ENCODE measurements at places on chromosomes 6 and 20.
A peak's percentile ranks its signal among the peaks of the same experiment; 100 is the strongest.

DNA sequence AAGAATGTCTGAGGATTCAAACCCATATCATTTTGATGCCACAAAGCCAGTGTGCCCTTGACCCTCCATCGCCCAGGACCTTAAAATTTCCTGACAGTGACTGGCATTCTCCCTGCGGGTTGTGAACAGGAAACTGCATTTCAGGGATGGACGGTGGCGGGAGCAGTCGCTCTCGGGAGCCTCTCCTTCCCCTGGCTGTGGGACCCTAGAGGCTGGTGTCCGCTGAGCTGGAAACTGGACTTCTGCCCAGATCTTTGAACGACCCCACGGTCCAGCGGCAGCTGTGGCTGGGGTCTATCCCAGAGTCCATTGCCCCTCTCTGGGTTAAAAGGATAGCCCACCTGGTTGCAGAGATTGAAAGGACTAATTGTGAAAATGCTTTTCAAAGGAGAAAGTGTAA lies 1.4 kb upstream of the SEC63 start:
- DNase-seq, result no peak

DNA sequence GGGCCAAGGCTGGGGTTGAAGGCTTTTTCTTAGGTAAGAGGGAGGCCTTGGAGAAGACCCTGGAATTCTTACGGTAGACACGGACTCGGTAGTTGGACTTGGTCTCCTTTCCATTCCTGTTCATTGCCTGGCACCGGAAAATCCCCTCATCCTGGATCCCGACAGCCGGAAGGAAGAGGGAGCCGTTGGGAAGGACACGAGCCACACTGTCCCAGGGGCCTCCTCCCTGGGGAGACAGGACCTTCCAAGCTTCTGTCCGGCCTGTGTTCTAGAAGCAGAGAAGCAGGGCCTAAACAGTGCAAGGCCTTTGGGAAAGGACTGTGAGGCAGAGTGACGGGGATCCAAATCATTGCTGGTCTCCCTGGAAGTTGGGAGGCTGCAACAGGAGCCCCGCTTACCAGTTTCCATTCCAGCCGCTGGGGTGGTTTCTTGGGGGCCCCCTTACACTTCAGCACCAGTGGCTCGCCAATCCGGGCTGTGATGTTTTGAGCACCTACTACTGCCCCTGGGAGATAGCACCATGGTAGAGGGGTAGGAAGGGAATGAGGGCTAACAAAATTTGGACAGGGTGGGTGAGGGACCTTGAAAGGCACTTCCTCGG lies 470 bp downstream of the AGER start:
- DNase-seq, result no peak

GRCh38 chr6:25655723-25656122 lies 3.7 kb downstream of the SCGN start:
- no peak for DNase-seq

DNA sequence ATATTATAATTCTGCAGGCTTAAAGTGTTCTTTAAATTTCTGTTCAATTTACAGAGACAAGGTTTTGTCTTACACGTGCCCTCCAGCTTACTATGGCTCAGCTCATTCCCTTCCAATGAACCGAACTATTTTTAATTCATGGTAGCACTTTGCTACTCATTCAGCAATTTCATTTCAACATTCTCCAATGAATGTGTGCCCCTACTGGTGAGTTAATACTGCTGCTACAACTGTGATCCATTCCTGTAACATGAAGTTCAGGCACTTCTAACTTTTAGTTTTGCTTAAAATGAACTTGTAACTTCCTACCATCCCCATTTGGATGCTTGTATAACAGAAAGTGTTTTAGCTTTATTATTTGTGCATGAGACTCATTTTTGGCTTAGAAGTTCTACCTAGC lies 99.7 kb downstream of the F13A1 start:
- DNase-seq, result no peak

DNA sequence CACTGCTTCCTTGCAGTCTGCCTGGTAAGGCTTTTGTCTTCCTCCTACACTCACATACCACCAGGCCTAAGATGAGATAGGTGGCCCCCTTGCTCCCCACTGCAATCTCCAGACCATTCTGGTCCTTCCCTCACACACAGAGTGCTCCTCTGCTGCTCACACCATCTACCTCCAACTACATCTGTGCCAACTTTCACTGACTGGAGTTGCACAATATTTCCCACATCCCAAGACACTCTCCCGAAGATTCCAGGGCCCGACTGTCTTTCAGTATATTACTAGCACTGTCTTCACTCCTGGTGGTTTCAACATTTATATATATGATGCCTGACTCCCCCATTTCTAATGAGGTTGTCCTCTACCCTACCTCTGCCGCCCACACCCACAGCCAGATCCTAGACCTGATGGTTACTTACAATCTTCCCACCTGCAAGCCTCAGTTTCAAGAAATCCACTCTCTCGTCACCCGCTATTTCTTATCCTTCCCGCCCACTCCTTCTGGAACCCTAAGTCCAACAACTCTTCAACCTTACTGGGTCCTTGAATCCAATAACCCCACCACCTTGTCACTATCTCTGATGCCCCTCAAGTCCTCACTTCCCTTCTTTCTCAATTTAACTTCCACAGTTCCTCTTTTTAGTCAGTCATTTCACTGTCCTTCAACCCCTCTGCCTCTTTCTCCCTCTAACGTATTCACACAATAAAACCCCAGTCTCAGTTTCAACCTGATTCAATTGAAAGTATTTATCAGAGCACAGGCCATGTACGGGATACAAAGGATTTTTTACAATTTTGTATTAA lies 21.6 kb downstream of the RALGAPA2 start:
- no peak for DNase-seq

- DNase-seq, result no peak
Observed at GRCh38 chr20:20229595-20229994, 138.3 kb upstream of the INSM1 start.

GRCh38 chr6:133062077-133062476 lies 179.1 kb upstream of the EYA4 start:
- DNase-seq, result no peak

GRCh38 chr20:34058831-34059230 lies 53.2 kb downstream of the EIF2S2 start:
- DNase-seq, result no peak

- no peak for DNase-seq
Observed at GRCh38 chr6:5174244-5174643, 86.5 kb downstream of the LYRM4 start.

- DNase-seq, result no peak
Observed at GRCh38 chr6:43983191-43983590, 144.1 kb downstream of the MRPL14 start.

DNA sequence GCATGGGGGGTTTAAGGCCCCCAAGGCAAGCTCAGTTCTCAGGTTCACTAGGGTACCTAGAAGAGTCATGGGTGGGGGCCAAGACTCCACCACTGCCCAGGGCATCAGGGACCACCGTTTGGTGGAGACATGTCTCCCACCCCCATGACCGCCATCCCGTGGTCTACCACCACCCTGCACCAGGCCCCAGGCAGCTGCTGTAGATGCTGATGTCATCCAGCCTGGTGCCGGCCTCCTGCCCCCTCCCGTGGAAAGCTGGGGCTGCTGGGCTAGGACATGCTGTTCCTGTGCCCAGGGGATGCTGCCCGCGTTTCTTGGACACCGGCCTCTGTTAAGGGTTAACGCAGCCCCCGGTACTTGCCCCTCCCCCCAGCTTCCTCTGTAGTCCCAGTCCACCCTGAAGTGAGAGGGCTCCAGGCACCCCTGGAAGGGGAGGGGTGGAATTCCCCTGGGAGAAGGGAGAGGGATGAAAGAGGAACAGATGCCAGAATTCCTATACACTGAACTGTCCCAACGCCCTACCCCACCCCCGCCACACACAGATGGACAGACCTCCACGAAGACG lies 587 bp downstream of the IP6K3 start:
- no peak for DNase-seq

DNA sequence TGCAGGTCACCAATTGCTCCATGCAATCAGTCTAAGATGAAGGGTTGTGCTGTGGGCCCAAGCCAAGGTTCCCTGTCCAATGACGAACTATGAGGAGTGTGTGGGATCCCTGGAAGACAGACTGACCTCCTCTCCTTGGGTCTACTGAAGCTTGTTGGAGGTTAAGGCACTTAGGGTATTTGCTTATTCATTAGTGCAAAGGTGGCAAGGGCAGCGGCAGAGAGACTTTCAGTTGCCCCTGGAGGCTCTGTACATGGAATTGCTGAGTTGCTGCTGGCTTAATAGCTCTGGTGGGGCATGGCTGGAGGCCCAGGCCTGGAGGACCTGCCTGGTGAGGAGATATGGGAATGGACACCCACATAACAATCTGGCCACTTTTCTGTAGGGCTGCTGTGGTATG lies 29.8 kb upstream of the CST5 start:
- no peak for DNase-seq

DNA sequence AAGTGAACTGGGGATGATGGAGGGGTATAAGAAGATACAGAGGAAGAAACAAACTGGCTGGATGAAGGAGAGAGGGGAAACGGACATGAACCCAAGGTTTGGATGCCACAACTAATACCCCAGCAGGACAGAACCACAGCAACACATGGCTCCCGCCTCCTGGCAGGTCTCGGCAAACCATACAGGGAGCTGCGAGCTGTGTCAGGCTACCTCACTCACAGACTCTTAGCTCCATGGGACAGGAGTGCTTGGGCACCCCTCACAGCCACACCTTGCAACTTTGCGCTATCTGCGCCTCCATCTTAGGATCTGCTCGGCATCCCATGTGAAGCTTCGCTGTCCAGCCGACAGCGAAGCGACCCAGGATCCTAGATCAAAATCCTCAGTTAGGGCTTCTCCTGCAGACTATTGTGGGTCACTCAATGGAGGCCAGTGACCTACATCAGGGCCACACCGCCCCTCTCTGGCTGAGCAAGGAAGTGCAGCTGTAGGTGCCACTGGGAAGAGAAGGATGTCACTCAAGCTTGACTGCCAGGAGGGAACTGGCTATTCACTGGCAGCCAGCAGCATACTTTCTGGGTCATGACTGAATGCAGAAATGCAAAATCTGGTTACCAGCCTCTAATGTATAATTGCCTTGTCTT lies 174.4 kb upstream of the RIN2 start:
- no peak for DNase-seq

- no peak for DNase-seq
Observed at GRCh38 chr6:38234934-38235682, 404.6 kb downstream of the BTBD9 start.

- no peak for DNase-seq
Observed at GRCh38 chr6:125271486-125272159, 30.1 kb downstream of the HDDC2 start.

DNA sequence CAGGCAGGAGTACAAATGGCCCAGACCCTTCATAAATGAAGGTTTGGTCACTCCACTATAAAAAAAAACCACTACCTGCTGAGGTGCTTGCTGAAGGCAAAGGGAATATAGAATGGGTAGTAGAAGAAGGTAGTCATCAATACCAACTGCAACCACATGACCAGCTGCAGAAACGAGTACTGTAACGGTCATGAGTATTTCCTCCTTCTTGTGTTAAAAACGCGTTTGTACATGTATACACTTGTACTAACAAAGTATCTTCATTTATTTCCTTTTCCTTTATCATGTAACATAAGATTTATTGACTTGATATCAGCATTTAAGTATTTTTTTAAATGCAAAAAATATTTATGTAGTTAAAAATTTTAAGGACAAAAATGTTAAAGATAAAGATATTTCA lies 238.6 kb downstream of the TFAP2B start:
- DNase-seq, result no peak

- no peak for DNase-seq
Observed at GRCh38 chr20:14685183-14685582, 347.8 kb upstream of the FLRT3 start.

GRCh38 chr20:60466687-60467022 lies 508.4 kb downstream of the CDH26 start:
- DNase-seq, result no peak

- DNase-seq, result no peak
Observed at GRCh38 chr6:168206661-168207274, 112.8 kb downstream of the DACT2 start.

DNA sequence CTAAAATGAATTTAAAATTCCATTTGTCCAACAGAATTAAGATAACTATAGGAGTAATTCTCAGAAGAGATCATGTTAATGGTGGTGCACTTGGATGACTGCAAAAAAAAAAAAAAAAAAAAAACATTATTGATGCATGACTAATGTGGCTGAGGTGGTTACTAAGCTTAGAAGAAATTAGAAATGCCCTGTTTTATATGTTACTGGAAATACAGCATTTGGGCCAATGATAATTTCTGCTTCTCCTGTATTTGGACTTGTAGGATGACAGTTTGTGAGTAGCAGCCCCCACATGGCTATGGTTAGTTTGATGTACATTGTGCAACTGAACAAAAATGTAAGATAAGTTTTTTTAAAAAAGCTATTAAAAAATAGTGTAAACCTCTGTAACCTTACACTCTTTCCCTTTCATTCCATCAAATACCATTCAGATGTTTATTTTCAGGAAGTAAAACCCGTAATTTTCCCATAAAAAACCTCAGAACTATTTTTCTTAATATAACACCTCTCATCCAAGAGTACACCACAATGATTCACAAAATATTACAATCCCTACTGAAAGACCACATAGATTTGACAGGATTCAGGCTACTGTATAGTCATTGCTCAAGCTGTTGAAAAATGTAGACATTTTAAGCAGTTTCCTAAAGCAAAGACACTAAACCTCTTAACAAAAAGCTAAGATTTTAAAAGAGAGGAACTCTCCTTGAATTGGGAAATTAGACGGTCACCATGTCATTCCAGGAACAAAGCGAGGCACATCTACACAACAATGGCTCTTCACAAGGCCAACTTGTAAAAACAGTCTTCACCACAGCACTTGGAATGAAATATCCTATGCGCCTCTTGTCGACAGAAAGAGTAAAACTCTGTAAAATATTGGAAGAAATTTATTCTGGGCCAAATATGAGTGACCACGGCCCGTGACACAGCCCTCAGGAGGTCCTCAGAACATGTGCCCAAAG lies 83.0 kb downstream of the WDR27 start:
- no peak for DNase-seq

- DNase-seq, result peak; percentile 62
Observed at GRCh38 chr20:25042531-25043498, 15.1 kb downstream of the ACSS1 start.

DNA sequence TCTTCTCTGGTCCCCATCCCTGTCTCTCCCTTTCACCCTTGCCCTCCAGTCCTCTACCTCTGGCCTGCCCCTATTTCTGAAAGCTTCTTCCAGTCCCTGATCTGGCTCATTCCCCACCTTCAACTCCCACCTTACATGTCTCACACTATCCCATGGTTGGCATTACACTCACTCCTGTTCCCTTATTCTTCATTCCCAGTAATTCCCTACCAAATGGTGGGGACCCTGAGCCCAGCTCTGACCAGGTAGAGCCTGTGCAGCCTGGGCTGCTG lies 6.4 kb downstream of the TP53INP2 start:
- DNase-seq, result no peak

GRCh38 chr6:24069526-24069925 lies 56.5 kb upstream of the NRSN1 start:
- no peak for DNase-seq
